Activated CD4-positive, alpha-beta T cell treated with anti-CD3 and anti-CD28 coated beads, Interleukin-2, Interleukin-6, amounts not matched to agents 100 ng/mL and 50 ng/mL, durations not matched to agents 16 hours and 8 hours (primary cell): ENCODE measurements at places on chromosomes 5 and 9.
A peak's percentile ranks its signal among the peaks of the same experiment; 100 is the strongest.

DNA sequence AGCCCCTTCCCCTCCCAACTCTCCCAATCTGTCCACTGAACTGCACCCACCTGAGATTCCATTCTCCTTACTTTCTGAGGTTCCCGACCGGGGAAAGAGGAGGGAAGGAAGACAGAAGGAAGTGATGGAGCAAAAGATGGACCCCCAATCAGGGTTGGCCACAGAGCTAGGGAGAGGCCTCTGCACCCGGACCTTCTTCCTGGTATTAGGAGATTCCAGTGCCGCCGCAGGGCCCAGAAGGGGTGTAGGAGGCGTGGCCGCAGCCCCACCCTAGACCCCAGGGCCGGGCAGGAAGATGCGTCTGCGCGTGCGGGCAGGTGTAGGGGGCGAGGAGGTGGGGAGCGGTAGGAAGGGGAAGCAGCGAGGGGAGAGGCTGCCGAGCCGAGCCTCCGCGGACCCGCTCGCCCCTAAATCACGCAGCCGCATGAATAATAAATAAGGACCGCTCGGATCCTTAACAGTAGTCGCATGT, 104.2 kb upstream of the MVB12B start:
- no peak for DNase-seq

- no peak for DNase-seq
Measured at GRCh38 chr9:16257604-16258003, 612.9 kb downstream of the BNC2 start.

DNA sequence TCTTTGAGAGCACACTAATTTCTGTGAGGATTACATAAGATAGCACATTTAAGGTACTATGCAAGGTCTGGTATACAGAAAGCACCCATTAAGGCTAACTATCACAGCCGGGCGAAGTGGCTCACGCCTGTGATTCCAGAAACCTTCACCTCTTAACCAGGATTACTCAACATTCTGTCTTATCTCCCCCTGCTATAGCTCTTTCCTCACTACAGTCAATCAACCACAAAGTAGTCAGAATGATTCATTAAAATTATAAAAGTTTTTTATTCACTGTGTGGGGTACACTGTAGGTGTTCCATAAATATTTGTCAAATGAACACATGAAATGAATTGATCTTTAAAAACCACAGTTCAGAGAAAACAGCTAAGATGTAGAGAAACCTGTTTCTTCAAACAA, 48.7 kb downstream of the CHD1 start:
- peak; percentile 10 for DNase-seq

DNA sequence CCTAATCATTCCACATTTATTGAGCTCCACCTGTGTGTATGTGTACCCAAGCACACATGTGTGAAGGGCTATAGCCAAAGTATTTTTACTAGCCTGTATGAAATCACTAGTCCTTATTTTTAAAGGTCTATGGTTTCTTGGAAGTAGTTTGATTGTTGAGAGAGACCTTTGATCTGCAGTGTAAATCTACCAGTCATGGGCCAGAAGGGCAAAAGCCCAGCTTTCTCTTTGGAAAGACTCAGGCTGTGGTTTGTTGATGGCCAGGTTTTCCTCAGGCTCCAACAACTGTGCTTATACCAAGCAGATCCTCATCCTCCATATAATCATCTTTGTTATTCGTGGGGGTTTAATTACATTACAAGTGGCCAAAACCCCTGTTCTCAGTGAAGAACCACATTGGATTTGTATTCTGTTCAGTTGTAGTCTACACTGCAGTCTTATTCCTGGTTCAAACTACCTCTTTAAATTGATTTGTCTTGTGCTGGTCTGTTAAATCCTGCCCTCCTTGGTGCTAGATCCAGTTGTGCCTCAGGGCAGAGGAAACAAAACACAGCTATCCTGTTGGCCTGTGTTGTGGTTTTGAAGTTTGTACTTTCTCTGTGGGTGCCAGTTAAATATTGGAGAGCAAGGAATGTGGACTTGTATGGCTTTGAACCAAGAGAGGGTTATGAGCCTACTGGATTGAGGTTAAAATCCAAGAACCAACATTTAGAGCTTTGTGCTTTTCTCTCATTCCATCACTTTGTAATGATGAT, 13.3 kb downstream of the CDC26 start:
- no peak for DNase-seq

DNA sequence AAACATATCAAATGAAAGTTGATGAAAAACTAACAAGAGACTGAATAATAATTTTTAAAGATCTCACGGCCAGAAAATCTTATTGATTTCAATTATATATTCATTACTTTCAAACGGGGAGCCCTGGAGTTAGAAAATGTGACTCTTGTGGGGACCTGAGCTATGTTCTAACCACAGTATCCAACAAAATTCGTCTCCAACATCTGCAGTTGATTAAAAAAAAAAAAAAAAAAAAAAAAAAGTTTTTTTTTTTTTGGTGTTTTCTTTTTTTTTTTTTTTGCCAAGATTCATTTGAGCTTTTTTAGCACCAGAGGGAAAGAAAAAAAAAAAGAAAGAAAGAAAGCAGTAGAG, 144.3 kb upstream of the PIK3R1 start:
- no peak for DNase-seq

DNA sequence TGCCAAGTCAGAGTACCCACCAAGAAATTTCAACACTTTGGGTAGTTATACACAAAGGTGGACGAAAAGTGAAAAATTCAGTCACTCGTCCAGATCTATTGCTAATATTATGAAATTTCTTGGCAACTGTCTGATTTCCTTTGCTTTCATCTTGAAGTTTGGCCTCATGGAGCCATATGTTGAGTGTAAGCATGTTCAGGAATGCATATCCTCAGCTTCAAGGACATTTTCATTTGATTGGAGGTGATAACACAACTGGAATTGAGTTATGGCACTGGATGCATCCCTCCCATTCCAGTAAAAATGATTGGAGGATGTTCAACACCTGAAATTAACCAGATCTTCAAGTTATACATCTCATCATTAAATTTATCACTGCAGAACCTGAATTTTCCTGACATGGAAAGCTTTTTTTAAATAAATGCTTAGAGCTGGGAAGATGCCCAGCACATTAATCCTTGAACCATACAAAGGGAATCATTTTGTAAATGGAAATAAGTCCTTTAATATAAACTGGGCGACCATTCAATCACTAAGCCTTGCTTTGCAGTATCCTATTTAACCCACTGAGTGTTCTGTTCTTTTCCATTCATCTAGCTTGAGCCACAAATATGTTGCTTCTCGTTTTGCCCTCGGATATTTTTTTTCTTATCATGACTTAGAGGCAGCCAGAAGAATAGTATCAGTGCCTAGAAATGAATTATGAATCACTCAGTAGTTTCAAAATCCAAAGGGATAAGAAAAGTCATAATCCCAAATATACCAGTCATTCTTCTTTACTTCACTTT, 273.7 kb upstream of the PIK3R1 start:
- DNase-seq = no peak

DNA sequence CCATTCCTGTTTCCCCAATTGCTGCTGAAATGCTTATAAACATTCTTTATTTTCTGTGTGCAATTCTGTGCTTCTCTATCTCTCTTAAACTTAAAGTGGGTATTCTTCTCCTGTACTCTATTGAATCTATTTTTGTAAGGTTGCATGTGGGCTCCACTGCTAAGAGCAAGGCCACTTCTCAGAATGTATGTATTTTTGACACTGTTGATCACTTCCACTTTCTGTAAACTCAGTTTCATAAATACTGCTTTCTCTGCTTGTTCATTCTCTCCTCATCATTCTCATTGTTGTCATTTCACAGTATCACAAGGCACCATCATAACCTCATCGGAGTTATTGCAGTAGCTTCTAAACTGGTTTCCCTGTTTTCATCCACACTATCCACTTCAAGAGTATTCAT, 483.0 kb upstream of the CDH18 start:
- DNase-seq = no peak

DNA sequence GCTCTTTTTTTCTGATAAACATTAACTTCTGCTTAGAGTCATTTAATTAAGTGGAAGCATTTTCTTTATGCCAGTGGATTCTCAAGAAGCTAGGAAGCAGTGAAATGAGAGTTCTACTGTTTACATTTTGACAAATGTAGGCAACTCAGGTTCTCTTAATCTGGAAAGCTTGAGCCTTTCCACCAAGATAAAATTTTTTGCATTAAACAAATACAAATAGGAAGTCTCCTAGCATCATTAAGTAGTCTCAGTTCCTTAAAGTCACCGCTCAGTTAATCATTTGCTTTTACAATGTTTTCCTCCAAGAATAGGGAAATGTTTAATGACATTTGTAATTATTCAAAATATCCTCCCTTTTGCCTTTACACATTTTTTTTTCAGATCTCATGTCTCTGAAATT, 290.4 kb upstream of the PDE4D start:
- no peak for DNase-seq

DNA sequence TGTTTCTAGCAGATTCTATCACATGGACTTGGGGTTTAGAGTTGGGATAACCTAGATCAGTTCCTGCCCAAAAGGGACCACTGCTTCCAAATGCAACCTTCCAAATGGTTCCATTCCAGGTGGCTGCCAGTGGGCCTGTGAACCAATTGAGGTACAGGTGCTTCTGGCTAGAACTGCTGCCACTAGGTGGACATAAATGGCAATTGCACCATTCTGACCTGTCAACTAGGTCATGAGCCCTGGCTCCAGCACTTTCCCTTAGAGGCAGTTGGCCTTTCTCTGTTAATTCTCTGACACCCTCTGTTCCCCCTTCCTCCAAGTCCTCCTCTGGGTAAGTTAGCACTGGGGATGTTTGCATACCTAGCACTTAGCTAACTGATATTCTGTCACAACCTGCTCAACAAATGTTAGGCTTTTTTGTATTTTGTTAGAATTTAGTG, 16.6 kb upstream of the HEMGN start:
- DNase-seq = peak; percentile 68

DNA sequence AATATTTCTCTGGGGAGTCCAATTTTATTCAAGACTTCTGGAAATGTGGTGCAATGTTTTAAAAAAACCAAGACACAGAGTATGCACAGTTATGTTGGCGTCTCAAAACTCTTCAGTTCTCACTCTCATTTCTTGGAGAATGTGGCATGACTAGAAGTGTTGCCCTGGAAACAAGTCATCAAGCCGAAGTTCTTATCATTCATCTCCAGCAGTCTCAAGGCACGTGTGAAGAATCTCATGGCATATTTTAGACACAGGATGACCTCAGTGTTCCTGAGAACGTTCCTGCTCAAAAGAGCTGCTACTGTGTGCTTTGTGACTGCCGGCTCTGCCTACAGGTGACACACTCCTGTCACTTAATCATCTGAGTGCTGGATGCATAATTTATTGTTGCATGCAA, 147.4 kb upstream of the IRX4 start:
- no peak for DNase-seq

GRCh38 chr5:53010814-53011213, 21.7 kb downstream of the ITGA2 start:
- no peak for DNase-seq

GRCh38 chr9:127818574-127818973, 15.9 kb downstream of the FPGS start:
- no peak for DNase-seq

DNA sequence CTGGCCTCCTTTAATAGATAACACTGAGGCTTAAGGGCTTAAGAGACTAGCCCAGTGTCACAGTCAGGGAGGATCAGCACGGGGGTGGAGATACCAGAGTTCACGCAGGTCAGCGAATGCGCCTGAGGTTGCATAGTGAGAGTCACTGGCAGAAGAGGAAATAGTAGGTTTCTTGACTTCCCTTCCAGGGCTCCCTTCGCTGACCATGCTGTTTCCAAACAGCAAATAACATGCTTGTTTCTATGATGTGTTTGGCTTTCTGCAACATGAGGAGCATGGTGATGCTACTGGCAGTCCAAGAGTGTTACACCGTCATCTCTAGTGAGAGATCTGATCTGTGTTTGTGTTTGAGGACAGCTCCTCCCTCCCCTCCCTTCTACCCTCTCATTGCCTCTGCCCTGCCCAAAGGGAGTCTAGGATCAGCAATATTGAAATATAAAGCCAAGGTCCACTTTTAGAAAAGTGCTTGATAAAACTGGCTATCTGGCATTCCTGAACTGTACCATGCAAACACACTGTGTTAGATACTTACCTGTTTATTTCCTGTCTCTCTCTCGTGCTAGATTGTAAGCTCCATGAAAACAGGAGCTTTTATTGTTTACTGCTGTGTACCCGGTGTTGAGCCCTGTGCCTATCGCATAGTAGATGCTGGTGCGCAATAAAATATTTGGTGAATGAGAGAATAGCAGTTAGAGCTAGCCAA, 12.3 kb downstream of the TLE4 start:
- peak; percentile 38 for DNase-seq

- DNase-seq = peak; percentile 36
Measured at GRCh38 chr9:10366171-10366779, 246.5 kb downstream of the PTPRD start.

DNA sequence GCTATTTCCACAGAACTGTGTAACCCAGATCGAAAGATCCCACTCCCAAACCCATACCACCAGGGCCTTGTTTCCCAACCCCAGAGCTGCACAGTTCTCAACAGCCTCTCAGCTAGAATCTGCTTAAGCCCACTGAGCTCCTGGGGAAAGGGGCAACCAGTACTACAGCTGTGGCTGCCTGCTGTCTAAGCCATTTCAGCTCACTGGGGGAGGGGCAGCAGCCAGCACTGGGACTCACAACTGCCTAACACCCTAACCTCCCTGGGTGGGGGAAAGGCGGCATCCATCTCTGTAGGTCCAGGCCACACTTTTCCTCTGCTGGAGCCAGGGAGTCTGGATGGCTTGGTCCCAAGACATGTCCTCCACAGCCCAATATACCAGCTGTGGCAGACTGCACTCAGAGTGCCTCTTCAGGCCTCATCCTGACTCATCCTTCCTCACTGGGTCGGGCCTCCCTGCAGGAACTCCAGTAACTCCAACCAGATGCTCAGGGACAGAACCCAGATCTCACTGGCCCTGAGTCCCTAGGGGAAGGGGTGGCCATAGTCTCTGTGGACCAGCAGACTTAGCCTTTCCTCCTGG, 241.4 kb downstream of the HINT1 start:
- no peak for DNase-seq

DNA sequence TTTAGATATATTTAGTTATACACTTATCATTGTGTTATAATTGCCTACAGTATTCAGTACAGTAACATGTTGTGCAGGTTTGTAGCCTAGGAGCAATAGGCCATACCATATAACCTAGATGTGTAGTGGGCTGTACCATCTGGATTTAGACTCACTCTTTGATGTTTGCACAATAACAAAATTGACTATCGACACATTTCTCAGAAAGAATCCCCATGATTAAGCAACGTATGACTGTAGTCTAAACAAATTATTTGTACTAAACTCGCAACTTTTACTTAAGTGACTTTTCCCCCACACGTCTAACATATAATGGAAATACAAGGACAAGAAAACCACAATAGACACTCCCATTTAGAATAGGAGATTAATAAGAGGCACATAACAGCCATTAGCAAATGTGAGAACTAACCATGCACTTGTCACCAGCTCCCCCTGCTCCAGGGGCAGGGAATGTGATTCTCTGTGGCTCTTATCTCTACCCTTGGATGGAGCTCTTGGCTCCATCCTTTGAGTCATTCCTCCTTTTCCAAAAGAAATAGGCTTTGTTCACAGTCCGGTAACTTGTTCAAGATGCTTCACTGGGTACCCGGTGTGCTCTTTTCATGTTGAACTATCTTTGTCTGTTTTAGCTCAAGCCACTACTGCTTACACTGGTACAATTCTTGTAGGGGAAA, 8.7 kb upstream of the B4GALT1 start:
- DNase-seq = no peak
